GM19239 (cell line): ENCODE measurements at places on chromosomes 1 and 21.

DNA sequence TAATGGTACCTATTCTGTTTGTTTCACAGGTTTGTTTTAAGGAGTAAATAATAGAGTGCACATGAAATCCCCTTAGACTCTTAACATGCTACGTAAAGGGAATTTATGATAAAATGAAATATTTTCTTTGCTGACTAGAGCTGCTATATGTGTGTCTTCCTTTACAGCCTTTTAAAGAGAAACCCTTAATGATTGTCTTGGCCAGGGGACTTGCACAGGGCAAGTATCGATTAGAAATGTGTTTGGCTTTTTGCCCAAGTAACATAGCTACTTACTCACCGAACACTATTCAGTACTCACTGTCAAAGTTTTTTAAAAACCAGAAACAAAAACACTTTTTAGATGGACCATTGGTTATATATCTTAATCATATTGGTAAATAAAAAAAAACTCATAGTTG is 71.3 kb upstream of the KIAA1614 start:
- DNase-seq, result no peak

DNA sequence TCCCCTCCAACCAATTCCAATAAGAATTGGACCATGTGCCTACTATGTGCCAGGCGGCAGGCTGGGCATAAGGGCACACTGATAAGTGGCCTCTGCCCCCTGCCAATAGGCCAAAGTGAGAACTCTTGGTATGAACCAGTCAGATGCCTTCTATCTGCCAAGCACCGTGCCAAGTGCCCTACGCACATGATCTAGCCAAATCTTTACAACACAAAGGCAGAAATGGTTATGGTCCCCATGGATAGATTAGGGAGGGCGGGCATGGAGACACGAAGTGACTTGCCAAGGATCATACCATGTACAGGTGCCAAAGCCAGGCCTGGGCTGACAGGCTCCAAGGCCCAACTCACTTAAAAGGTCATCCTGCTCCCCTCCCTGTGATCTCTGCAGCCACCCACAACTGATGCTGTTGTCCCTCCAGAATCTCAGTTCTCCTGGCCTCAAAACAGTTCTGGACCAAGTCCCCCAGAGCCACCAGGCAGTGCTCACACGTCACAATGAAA is 32.1 kb downstream of the CASZ1 start:
- no peak for DNase-seq

GRCh38 chr1:44842862-44843655 is at the start of gene PTCH2:
TSS of gene PTCH2 (minus strand) at chr1:44843253. CDS start at chr1:44842932, 321 bp downstream.
- peak; percentile 53 for DNase-seq

DNA sequence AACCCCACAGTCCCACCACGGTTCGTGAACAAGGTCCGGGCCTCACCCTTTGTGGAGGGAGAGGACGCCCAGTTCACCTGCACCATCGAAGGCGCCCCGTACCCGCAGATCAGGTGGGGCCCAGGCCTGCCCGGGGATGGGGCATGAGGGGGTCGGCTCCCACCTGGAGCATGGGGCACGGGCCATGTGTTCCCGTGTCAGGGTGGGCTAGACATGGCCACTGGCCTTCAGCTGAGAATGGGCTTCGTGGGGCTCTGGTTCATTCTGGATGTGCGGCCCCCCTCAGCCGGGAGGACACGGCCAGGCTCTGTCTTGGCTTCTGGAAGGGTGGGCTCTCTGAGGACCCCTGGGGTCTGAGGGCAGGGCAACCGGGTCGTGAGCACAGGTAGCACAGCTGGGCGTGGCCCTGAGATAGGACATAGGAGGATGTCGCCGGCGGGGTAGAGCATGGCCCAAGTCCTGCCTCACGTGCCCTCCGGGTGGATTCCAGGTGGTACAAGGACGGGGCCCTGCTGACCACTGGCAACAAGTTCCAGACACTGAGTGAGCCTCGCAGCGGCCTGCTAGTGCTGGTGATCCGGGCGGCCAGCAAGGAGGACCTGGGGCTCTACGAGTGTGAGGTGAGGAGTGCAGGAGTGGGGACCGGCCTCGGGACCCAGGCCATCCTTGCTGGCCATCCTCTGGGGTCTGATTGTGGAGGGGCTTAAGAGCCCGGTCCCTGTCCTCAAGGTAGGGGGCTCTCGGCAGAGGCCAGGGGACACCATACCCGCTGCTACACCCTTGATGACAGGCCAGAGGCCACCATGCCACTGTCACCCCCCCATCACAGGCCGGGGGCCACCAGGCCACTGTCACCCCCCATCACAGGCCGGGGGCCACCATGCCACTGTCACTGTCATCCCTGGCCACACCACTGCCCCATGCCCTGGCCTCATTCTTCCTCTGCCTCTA is 55.5 kb downstream of the TRIM11 start:
- no peak for DNase-seq

- no peak for DNase-seq
Observed at GRCh38 chr1:94300731-94301130, 63.3 kb upstream of the ARHGAP29 start.

DNA sequence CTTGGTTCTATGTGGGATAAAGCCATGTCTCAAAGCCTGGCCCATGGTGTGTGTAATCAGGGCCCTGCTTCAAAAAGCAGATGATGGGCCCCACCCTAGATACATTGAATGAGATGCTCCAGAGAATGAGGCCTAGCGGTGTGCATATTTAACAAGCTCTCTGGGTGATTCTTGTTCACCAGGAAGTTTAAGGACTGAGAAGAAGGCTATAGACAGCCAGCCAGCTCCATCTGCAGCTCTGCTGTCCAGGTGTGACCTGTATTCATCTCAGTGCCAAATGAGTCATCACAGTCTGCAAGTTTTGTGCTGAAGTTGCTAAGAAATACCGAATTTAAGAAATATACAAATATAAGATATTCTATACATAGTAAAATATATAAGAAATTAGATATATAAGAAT is 182.0 kb upstream of the RUNX1 start:
- no peak for DNase-seq

GRCh38 chr1:165882168-165882837 is 54.9 kb downstream of the UCK2 start:
- DNase-seq, result no peak

DNA sequence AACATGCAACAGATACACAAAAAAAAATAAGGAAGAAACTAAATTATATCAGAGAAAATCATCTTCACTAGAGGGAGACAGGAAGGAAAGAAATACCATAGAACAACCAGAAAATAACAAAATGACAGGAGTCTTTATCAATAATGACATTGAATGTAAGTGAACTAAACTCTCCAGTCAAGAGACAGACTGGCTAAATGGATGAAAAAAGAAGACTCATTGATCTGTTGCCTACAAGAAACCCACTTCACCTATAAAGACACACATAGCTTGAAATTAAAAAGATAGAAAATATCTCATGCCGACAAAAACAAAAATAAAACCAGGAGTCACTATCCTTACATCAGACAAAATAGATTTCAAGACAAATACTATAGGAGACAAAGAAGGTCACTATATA is 593.1 kb upstream of the USP24 start:
- no peak for DNase-seq

GRCh38 chr1:55076356-55076755 is 37.0 kb downstream of the PCSK9 start:
- no peak for DNase-seq

DNA sequence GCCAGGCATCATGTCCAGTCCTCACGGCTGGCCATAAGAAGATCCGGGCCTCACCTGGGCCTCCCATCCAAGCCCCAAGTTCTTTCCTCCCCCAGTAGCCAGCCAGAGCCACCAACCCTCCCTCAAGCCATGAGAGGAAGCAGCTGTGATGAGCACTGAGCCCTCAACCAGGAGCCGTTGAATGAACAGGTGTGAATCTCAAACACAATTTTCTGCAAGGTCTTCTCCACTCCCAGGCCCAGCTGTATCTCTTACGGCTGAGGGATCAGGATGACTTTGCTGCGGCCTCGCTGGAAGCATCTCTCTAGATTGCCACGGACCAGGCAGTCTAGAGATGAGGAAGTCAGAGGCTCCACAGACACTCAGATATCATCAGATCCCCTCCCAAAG is 9.8 kb upstream of the CLDN14 start:
- no peak for DNase-seq

DNA sequence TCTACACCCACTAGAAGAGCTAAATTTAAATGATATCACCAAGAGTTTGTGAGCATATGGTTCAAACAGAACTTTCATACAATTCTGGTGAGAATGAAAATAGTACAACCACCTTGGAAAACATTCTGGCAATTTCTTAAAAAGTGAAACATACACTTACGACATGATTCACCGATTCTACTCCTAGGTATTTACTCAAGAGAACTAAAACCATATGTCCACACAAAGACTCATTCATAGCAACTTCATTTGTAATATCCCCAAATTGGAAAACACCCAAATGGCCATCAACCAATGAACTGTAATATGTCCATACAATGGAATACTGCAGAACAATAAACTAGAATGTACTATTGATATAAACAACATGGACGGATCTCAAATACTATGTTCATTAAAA is 51.2 kb upstream of the ADAM30 start:
- DNase-seq, result no peak

GRCh38 chr1:114009393-114009792 is 30.1 kb downstream of the OLFML3 start:
- no peak for DNase-seq

GRCh38 chr1:232476538-232476950 is 153.4 kb downstream of the SIPA1L2 start:
- no peak for DNase-seq

- DNase-seq, result no peak
Observed at GRCh38 chr1:80656014-80656636, 1144.6 kb upstream of the ADGRL2 start.

DNA sequence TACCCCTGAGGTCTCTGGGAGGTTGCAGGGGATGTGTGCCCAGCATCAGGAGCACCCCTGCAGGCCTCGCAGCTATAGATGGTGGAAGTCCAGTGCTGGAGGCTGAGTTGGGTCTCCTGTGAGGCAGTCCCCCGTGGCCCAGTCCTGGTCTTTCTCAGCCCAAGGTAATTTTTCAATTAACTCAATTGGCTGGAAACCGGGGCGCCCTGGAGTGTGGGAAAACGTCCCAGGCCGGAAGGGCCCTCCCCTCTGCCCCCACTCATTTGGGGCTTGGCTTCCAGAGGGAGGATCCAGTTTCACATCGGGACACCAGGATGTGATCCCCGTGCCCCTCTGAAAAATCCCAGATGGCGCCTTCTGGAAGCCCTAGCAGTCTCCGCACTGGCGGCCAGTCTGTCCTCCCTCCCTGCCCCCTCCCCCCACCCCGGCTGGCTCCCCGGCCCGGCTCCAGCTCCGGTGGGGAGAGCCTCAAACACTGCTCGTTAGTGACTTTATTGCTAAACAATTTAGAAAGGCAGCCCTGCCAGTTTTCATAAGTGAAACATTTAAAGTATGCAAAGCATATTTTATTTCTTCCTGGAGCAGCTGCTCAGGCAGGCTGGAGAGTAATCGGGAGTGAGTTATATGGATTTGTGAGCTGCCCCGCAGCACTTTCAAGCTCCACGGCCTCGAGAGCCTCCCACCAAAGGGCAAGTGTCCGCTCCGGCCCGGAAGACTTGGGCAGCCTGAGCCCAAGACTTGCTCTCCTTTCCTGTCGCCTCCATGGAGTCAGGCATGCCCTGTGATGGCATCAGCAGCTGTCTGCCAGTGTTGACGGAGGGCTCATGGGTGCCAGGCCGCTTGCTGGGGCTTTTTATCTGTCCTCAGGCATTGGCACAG is 208.2 kb upstream of the TMEM51 start:
- no peak for DNase-seq

DNA sequence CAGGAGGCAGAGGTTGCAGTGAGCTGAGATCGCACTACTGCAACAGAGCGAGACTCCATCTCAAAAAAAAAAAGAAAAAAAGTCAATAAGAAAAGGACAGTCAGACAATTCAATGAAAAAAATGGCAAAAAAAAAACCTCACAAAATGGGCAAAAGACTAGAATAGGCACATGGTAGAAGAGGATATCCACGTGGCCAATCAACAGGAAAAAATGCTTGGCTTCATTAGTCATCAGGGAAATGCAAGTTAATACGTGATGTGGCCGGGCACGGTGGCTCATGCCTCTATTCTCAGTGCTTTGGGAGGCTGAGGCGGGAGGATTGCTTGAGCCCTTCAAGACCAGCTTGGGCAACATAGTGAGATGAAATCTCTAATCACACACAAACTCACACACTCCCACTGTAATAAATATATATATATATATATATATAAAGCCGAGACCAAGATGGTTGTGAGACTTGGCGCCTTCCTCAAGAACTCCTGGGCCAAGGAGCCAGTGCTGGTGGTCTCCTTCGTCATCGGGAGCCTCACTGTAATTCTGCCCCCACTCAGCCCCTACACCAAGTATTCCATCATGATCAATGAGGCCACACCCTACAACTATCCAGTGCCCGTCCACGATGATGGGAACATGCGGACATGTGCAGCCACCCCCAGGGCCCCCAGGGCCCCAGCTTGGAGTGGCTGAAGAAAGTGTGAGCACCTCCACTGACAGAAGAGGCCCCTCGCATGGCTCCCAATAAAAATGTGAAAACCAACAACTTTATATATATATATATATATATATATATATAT is 22.9 kb upstream of the LEFTY2 start:
- DNase-seq, result no peak

GRCh38 chr1:224651188-224651587 is 35.1 kb downstream of the CNIH3 start:
- DNase-seq, result no peak

DNA sequence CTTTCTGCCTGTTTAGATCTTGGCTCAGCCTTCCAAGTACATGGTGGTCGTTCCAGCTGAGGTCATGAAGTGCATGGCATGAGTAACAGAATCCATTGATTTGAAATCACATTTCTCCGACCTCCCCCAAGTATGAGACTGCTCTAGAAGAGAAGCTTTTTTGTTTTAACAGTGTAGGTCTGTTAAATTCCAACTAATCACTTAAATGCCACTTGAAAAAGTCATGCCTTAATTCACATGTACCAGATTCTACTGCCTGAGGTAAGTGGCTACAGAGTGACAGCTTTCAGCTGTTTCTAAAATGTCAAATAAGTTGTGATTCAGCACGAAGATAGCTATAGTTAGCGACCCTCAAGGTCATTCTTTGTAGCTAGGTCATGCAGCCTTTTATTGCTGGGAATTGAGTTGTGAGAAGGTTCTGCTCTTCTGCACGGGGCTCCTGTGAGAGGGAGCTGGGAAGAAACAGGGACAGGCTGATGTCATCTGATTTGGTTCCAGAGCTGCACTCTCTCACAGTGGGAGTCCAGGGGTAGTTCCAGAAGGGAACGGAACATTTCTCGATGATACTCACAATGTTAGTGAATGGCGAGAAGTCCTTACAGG is 112.7 kb downstream of the VPS13D start:
- no peak for DNase-seq

GRCh38 chr1:31181515-31182343 is 58.0 kb downstream of the NKAIN1 start:
- DNase-seq, result peak; percentile 70

DNA sequence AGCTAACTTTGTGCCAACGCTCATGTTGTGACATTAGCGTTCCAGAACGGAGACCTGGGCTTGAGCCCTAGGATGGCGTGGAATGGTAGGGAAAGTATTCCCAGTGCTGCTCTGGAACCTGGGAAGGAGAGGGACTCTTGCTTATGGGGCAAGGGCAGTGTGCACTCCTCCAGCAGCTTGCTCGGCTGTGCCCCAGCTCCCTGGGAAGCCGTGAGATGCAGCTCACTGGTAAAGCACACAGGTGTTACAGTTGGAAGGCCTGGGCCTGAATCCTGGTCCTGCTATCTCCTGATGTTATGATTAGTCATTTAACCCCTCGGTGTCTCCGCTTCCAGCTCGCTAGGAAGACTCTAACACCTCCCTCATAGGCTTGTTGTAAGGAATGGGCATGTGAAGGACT is 42.4 kb upstream of the EPHA8 start:
- no peak for DNase-seq
